ENCODE measurements at places on chromosomes 2 and 18.

DNA sequence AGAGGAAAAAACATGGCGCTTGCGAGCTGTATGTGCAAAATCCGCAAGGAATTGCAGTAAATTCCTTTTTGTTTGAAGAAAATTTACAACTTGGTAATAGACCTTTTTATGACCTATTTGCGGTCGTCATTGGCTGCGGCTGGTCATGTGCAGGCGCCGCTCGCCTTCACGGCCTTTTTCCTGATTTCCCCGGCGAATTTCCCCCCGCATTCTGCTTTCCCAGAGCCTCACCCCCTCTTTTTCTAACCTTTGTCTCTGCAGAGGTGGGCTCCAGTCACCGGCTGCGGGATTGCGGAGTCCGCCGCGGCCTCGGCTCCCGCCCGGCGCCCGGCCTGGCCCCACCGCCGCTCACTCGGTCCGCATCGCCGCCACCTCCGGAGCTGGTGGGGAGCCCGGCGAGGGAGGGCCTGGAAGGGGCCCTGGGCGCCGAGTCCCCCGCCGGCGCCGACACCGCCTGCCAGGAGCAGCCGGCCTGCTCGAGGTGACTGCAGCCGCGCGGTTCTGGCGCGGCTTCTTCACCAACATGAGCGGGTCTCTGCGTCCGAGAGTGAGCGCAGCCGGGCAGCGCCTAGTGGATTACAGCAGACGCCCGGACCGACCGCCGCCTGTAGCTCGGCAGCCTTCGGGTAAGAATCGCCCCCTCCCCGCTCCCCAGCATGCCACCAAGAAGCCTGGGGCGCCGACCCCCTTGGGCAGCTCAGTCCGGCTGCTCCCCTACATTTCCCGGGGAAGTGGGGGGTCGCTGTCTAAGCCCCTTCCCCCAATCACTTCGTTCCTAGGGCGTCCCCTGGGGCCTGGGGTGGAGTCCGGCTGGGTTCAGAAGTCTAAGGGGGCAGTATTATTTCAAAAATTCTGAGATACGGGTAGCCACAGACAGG lies 7.1 kb downstream of the HOXD8 start:
- no peak for DNase-seq

GRCh38 chr18:61019338-61020301 lies 313.6 kb upstream of the CDH20 start:
- no peak for DNase-seq

DNA sequence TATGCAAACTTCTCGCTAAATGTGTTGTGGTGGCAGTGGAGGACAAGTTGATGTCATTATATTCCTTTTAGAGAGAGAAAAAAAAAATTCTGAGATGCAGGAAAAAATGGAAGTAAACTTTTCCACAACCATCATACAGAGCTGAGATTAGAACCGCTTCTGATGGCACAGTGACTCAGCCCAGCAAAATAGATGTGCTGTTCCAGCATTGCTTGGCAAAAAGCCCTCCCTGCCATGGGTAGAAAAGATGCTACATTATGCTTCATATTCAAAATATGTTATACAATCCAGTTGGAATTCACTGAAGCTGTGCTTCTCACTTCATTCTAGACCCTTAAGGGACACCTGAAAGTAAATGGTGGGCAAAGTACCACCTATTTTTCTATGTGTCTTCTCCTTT lies 1047.6 kb upstream of the FANCL start:
- DNase-seq = no peak

DNA sequence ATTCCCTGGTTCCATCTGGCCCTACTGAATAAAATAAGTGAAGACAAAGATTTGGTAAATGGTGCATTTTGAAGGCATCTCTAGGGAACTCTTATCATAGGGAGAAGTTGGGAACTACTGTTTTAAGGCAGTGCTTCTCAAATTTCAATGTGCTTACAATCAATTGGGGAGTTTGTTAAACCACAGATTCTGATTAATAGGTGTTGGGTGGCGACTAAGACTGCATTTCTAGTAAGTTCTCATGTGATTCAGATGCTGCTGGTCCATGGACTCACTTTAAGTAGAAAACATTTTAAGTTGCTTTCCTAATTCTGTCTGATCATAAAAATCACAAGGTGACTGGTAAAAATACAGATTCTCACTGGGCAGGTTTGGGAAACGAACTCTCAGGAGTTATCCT lies 14.6 kb downstream of the FARSB start:
- DNase-seq = no peak

DNA sequence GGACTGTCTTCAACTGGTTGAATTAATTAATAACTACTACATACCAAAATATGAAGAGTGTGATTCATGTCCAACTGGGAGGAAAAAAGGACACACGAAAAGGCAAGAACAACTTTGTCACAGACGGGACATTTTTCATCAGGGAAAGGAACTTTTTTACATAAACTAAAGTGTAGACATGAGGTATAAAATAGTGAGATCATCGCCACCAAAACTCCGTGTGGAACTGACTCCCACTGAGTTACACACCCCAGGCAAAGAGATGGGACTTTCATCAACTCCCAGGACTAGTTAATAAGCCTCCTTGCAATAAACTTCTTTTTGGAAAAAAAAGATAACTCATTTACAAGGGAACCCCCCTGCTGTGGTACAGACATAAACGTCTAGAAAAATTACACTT lies 12.9 kb upstream of the NMI start:
- DNase-seq = no peak

DNA sequence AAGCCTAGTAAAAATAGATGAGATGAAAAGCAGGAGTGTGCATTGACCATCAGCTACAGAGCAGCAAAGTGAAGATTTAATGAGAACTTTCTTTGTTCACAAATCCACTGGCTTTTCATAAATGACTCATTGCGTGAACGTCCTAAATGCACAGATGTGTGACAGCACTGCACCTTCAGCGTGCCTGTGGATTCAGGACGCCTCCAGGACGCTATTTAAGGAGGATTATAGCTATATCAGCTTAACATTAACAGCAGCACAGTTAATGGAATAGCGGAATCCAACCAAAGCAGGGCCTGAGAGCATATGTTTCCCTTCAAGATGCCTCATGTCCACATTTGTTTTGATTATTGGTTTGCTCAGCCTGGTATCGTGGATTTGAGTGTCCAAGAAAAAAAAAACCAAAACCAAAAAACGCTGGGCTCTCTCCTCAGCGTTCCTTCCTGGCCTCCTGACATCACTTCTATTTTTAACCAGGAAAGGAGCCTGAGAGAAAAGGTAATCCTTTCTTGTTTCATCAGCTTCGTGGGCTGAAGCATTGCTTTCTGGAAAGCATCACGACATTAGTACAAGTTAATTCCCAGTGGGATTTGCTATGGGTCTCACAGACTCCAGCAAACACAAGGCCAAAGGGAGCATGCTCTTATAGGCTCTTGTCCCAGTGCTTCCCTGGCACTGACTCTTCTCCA lies 447.0 kb upstream of the SMIM21 start:
- no peak for DNase-seq

DNA sequence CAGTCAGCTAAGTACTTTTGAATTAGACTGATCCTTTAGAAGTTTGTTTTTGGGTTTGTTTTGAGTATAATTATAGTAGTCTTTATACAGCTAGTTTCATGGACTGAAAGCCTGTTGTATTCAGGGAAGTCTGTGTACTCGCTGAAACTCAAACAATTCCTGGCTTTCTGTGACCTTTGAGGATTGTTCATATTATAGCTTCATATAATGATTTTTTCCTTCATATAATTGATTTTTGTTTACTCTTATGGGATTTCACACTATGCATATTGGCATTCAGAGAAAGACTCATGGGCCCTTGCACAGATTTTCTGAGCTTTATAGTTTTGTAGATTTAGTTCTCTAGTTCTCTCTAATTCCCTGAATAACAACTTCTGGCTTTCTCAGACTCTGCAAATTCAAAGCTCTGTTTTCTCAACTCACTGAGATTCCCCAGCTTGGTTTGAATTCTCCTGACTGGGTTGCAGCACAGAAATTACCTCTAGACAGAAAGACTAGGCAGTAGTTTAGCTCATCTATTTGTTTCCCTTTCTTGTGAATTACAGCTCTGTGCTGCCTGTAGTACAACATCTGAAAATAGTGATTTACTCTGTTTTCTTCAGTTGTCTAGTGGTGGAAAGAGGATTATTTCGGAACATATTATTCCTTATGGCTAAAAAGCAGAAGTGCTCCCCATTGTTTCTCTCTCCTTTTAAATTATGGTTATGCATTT lies 495.9 kb upstream of the CNTNAP5 start:
- DNase-seq = no peak

DNA sequence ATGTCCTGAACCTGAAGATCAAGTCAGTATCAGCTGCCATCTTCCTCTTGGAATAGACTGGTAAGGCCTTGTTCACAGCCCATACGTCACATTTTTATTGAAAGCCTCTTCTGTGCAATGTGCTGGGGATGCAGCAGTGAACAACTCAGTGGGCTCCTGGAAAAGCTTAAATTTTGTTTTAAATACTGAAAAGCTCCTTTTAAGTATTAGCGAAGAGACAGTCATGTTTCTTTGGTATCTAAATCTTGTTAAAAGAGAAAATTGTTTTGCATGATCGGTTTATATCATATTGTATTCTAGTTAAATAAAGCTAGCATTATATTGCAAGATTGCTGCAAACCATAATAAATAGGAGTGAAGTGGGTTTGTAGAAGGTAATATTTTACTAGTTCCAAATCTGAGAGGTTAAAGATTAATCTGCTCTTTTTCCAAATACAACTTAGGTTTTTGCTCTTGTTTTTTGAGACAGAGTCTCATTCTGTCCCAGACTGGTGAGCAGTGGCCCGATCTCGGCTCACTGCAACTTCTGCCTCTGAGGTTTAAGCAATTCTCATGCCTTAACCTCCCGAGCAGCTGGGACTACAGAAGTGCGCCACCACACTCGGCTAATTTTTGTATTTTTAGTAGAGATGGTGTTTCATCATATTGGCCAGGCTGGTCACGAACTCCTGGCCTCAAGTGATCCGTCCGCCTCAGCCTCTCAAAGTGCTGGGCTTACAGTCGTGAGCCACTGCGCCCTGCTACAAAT lies 1.6 kb upstream of the RMDN2 start:
- no peak for DNase-seq

DNA sequence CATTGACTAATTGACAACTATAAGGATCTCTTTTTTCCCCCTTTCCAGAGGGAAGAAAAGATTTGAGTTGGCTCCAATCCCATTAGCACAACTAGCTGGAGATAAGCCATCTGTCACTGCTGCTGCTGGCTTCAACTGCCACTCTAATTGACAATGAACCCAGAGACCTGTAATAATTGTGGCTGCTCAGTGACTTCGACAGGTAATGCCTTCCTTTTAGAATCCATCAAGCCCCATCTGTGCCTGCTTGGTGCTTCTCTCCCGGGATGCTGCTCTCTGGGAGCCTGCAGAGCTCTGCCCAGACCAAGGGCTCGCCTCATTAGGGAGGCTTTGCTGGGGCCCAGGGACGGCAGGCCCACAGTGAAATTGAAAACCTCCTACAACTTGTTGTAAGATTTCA lies 376.7 kb upstream of the SOX11 start:
- DNase-seq = no peak

DNA sequence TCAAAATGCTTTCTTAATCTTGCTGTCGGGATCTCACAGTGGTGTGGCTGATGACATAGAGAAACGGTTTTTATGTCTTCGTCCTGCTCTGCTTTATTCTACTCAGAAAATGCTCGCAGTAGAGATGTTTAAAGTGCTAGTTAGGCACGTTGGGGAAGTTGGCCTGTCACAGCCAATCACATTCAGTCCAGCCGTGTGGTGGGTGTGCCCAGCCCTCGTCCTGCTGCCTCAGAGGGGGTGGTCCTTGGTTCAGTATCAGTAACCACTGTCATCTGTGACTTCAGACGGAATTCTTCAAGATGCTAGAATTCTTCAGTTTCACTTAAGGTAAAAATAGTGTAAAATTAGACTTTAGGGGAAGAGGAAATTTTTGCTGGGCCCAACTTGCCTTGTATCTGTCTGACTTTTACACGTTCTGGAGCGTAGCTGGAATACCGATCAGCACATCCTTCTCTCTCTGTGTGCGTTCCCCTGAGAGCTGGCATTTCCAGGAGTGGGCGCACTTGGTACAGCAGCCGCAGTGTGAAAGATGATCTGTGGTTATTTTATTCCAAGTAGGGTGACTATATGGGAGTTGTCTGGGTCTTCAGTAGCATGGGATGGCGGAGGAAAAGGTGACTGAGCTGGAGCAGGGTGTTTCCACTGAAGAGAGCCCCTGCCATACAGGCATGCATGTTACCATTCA lies 18.5 kb downstream of the TRAF3IP1 start:
- no peak for DNase-seq

GRCh38 chr2:67839668-67840067 lies 223.1 kb downstream of the C1D start:
- DNase-seq = no peak

DNA sequence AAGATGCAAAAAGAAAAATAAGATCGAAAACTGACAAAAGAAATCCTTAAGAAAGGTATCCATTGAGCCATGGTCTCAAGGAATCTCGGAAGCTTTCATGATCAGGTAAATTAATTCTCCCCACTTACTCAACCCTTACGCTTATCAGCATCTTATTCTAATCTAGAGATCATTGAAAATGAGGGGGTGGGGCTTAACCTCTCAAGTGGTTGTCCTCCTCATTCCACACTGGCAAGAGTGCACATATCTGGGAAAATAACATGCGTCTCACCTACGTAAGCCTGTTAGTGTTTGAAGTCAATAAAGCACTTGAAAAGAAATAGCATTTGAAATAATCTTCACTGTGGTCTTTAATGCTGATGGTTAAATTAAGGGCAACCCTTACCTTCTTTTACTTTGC lies 82.5 kb upstream of the NEUROD1 start:
- no peak for DNase-seq

DNA sequence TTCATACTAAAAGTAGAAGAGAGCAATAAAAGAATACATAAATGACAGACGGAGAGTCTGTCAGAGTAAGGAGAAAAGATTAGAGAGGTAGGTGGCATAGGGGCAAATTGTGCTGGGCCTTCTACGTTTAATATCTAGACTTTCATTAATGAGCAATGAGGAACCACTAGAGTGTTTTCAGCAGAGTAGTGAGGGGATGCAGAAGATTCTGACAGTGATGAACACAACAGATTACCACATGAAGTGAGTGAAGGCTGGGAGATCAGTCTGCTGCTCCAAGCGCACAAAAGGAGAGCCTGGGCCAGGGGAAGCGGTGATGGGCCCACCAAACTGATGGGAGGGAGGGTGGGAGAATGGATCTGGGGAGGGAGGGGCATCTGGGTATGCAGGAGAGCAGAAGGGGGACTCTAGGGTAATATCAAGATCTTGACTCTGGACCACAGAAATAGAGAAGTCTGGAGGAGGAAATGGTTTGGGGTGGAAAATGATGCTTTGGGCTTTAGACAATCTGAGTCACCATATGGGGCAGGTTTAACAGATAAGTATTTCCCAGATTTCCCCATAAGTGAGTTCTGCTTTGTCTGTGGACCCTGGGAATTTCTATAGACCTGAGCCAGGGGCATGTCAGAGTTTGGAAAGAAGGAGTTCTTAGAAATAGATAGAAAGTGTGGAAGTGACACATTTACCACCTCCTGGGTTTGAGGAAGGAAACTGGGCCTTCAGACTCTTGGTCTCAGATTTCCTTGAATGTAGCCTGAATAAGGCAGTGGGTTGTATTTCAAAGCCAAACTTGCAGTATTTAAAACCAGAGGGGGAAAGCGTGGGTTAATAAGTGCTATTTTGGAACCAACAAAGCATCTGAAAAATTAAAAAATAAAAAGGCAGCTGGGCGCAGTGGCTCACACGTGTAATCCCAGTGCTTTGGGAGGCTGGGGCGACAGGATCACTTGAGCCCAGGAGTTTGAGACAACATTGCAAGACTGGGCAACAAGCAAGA lies 15.0 kb upstream of the IL1A start:
- DNase-seq = no peak

All from renal cortex interstitium (tissue), 15 donors.